ENCODE measurements at places on chromosomes 3 and 15.
A peak's percentile ranks its signal among the peaks of the same experiment; 100 is the strongest.

- no peak for DNase-seq
Measured at GRCh38 chr3:135056733-135057310, 261.8 kb downstream of the EPHB1 start.

DNA sequence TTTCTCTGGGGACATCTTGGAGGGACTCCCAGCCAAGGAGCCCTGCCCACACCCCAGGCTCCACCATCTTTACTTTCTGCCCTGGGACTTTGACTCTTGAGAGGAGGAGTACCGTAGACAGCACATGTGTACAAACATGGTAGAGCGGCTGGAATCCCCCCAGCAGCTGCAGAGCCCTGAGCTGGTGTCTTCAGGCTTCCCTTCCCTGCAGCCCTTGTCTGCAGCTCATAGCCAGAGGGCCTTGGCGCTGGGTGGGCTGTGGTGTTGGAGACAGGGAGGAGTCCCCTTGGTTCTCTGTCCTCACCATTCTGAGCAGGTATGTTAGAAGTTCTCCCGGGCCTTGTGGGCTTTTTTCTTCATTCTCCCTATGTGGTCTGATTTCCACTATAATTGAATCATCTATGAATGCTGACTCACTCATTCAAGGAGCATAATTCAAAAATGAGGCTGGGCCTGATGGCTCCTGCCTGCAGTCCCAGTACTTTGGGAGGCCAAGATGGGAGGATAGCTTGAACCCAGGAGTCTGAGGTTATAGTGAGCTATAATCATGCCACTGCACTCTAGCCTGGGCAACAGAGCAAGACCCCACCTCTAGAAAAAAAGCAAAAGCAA, 97.8 kb upstream of the MEF2A start:
- DNase-seq = no peak

- no peak for DNase-seq
Measured at GRCh38 chr3:12944413-12944812, 103.0 kb upstream of the RPL32 start.

- DNase-seq = no peak
Measured at GRCh38 chr15:70608144-70608543, 155.2 kb downstream of the UACA start.

- peak; percentile 99 for DNase-seq
Measured at GRCh38 chr15:74776821-74777768, 4.8 kb upstream of the CSK start.

DNA sequence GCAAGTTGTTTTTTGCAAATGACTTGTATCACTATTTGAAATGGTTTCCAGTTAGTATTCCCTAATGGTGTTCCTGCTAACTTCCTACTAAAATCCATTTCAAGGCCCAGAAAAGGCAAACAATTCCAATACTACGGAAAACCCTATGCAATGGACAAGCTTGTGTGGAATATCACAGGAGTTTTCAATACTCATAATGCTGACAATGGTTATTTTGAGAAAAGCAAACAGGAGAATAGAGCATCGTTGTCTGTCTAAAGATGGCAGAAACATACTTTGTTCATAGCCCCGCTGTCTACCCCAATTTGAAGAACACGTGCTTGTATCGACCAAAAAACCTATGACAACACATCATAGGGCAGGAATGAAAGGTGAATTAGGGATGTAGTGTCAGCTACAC, 327.9 kb downstream of the CHST2 start:
- DNase-seq = no peak

DNA sequence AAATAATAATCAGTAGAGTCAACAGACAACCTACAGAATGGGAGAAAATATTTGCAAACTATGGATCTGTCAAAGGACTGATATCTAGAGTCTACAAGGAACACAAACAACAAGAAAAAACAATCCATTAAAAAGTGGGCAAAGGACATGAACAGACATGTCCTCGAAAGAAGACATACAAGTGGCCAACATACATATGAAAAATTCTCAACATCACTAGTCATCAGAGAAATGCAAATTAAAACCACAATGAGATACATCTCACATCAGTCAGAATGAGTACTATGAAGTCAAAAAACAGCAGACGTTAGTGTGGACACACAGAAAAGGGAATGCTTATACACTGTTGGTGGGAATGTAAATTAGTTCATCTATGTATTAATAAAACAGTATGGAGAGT, 33.7 kb downstream of the SLC2A2 start:
- no peak for DNase-seq

DNA sequence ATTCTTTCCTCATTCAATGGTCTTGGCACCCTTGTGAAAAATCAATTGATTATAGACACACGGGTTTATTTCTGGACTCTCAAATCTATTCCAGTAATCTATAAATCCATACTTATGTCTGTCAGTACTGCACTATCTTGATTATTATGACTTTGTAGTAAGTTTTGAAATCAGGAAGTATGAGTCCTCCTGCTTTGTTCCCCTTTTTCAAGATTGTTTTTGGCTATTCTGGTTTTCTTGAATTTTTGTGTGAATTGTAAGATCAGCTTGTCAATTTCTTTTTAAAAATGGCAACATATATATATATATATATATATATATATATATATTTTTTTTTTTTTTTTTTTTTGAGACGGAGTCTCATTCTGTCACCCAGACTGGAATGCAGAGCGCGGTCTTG, 32.3 kb upstream of the CFAP20DC start:
- no peak for DNase-seq

GRCh38 chr15:60423537-60423936, 25.8 kb upstream of the ANXA2 start:
- no peak for DNase-seq

- no peak for DNase-seq
Measured at GRCh38 chr15:87537295-87537694, 719.2 kb downstream of the NTRK3 start.

DNA sequence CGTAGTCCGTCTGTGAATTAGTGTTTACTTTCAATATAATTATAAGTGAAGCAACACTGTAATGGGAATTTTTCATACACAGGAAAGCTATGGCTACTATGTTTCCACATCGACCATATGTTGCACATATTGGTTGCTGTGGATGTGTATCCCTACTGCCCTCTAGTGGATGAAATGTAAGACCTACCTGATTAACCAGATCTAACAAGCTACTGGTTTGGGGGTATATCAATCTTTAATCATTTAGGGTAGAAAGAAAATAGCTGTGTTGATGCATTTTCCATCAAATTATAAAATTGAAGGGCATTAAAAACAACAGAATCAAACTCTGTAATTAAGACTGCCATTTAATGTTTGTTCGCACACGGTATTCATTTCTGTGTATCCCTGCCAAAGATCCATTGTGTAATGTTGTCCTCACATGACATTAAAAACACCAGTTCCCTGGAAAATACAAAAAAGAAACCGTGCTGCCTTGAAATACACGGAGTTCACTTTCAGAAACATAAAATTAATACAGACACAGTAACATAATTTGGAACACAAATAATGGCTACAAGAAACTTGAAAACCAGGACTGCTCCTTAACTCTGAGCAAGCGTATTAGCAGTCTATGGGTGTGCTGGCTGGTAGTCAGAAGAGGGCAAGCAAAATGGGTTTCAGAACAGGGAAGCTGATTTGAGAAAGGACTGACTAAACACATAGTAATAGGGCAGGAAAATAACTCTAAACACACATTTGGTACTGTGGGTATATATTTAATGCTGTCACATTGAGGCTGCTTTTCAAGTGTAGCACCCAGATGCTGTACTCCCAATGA, 125.1 kb downstream of the TIGIT start:
- peak; percentile 83 for DNase-seq

- no peak for DNase-seq
Measured at GRCh38 chr3:190492966-190493365, 20.9 kb upstream of the IL1RAP start.

- no peak for DNase-seq
Measured at GRCh38 chr3:15645740-15646501, 44.4 kb downstream of the BTD start.

DNA sequence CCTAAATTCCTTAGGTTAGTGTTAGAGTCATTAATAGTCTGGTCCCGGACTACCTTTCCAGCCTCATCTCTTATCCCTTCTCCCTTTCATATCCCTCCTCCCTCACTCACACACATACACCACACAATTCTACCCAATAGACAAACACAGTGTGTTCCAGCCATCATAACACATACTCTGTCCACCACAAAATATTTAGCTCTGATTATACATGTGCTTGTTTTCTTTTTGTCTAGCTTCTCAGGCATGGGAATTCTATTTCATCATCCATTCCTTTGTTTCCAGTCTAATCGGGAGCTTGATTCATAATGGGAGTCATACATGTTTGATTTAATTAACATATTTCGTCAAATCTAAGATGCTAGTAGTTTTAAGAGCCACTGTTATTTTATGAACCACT, 161.8 kb upstream of the BFSP2 start:
- peak; percentile 16 for DNase-seq

- no peak for DNase-seq
Measured at GRCh38 chr3:88058306-88058580, 562 bp downstream of the CGGBP1 start.

DNA sequence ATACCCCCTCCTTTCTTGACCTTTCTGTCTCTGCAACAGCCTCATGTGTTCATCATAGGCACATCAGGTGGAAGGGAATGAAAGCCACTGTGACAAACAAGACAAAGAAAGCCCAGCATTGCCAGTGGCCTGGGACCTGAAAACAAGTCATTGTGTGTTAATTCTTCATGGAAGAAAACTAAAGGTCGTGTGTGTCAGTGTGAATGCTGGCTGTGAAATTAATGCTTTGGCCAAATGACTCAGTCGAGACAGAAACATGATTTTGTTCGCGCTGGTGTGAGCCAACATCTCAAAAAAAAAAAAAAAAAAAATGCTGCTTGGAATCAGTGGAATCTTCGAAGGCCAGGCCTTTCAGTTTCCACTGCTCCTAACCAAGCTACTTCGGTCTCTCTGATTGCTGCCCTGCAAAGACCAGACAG, 386.5 kb upstream of the PROK2 start:
- DNase-seq = no peak

- no peak for DNase-seq
Measured at GRCh38 chr3:50299929-50300680, 900 bp upstream of the HYAL3 start.

DNA sequence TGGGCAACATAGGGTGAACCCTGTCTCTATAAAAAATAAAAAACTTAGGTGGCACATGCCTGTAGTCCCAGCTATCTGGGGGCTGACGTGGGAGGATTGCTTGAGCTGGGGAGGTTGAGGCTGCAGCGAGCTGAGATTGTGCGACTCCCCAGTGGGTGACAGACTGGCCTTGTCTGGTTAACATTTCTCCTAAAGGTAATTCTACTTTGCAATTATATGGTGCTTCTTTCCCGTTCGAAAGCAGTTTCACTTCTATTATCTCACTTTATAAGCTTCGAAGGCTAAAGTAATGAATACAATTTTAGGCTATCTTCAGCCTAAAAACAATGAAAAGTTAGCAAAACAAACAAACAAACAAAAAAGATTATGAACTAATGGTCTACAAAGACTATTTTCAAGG, 35.3 kb downstream of the COMMD2 start:
- no peak for DNase-seq

- no peak for DNase-seq
Measured at GRCh38 chr3:197015790-197016736, 13.6 kb downstream of the MELTF start.

GRCh38 chr3:121975702-121976302, 46.2 kb downstream of the ILDR1 start:
- DNase-seq = no peak

GRCh38 chr15:64693134-64693533, 82.3 kb downstream of the RBPMS2 start:
- no peak for DNase-seq

DNA sequence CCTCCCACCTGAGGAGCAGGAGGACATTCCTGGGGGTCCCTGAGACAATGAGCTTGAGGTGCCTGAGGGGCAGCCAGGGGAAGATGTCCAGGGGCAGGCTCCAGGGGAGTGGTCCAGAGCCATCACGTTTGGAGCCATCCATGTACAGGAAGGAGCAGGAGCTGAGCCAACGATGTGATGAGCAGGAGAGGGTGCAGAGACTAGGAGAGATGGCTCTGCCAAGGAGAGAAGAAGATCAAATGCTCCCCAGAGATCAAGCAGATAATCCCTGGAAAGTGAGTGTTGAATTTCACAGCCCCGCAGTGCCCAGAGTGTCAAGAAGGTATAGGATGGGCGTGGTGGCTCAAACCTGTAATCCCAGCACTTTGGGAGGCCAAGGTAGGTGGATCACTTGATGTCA, 97.8 kb upstream of the HERC1 start:
- DNase-seq = no peak

DNA sequence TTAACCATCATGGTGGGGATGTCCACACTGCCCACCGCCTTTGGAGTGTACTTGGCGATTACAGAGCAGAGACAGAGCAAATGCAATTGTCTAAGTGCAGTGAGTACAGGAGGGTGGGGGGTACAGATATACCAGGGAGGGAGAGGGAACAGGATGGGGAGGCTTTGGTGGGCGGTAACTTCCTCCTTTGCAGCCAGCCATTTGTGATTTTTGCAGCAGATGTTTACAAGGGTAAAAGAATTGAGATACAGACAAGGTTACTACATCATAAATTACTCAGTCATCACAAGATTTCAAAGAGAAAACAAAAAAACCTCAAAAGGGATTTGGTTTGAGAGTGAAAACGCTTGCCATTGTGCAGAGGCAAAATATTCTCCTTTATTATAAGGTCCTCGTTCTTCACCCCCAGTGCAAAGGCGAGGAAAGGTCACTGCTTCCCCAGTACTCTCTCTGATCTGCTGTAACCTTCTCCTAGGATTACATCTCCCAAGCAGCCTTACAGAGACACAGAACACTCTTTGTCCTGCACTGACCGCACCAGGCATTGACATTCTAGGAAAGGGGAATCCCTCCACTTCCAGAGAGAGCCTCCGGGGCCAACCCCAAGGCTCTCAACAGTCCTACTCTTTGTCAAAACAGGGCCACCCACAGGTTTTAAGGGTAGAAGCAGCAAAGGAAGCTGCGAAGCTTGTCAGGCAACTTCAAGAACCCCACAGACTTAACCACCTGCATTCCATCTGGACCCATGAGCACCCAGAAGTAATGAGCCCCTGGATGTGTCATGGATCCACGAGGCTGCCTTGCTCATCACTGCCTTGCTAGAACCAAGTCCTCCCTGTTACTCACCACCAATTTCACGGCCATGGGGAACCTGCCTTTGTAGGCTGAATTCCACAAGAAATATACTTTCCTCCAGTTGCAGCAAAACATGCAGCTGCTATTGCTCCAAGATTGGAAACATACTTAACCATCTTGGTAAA, 117.3 kb downstream of the ADAMTS17 start:
- no peak for DNase-seq

DNA sequence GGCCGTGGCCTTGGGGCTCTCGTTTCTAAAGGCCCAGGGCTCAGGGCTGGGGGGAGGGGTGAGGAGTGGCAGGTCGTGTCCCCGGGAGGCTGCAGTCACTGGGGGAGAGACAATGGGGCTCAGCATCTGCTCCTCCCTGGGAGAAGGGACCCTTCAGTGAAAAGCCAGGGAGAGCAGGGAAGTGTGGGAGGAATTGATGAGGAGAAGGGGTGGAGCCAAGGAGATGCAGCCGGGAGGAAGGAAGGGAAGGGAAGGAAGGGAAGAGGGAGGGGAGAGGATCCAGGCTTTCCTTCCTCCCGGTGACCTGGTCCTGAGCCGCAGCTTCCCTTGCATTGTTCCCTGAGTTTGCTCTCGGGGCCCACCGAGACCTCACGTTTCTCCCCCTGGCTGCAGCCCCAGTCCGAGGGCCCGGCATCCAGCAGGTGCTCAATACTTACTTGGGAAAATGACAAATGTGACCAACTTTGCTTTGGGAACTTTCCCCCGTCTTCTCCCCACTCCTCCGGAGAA, 1.4 kb upstream of the ZNF710 start:
- no peak for DNase-seq

- peak; percentile 57 for DNase-seq
Measured at GRCh38 chr3:180855364-180855763, 57.1 kb upstream of the FXR1 start.
